Activated CD8-positive, alpha-beta memory T cell treated with anti-CD3 and anti-CD28 coated beads, Interleukin-2, amount 50 U/mL, for 48 hours (primary cell): ENCODE measurements at places on chromosomes 2 and 18.

- no peak for DNase-seq
Measured at GRCh38 chr2:73253901-73254300, 19.8 kb downstream of the CCT7 start.

DNA sequence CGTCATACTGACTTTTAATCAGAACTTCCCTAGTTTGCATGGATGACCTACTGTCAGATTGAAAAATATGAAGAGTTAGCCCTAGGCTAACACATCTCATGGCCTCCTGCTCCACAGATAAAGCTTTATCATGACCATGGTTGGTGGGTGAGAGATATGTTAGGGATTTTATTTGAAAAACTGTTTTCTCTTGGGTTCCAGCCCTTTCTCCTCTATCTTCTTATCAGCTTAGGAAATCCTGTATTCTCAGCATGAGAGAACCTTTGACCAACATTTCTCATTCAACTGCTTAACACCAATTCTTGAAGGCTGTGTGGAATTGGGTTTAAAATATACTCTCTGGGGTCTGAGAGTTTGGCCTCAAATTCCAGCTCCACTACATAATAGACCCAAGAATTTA lies 1407.0 kb upstream of the CELF4 start:
- DNase-seq = no peak

- DNase-seq = no peak
Measured at GRCh38 chr2:45943219-45944044, 292.0 kb downstream of the PRKCE start.

DNA sequence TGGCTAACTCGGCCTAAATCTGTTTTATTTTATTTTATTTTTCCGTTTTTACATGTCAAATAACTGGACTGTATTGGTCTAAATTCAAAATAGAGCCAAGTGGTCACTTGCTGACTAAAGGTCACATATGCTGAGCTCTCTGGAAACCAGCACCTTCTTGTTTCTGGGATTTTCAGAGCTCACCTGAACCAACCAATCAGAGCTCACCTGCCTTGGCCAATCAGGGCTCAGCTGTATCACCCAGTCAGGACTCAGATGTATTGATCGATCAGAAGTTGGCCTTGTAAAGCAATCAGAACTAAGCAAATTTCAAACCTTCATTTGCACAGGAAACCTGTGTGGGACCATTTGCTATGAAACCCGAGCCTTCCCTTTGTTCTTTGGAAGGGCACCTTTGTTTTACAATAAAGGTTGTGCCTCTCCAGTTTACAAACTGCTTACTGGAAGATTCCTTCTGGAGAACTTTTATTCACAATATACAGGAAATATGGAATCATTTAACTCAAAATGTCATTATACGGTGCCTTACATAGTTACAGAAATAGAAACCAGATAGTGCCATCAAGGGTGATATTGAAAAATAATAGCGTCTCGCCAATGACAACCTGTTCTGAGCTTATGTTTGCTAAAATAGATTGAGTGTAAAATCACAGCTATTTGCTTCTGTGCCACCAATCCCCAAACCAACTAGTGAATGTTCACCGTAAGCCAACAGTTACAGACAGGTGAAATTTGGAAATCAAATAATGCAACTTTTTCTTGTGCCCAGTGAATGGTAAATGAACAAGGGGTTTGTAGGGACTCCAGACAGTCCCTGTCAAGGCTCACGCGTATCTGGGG lies 17.3 kb upstream of the PSD4 start:
- DNase-seq = peak; percentile 50

GRCh38 chr2:108565778-108566375 lies 31.6 kb downstream of the LIMS1 start:
- no peak for DNase-seq

DNA sequence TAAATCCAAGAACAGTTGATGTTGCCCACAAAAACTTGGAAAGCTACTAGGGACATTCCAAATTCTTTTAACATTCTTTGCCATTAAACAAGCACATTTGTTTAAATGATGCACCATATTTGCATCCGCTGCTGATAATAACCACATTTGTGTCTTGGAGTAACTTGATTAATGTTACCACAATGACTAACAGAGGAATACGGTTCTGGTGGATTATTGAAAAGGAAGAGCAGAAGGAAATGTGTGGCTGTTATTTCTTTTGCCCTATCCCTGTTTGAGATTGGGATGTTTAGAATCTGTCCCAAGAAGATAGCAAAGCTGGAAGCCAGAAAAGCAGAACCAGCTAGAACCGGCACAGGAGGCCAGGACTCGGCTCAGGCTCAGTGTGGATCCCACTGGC lies 39.2 kb upstream of the RASGRP3 start:
- no peak for DNase-seq

- DNase-seq = no peak
Measured at GRCh38 chr18:10040287-10041011, 126.6 kb downstream of the VAPA start.

GRCh38 chr18:77052297-77052982 lies 80.1 kb downstream of the MBP start:
- DNase-seq = no peak

DNA sequence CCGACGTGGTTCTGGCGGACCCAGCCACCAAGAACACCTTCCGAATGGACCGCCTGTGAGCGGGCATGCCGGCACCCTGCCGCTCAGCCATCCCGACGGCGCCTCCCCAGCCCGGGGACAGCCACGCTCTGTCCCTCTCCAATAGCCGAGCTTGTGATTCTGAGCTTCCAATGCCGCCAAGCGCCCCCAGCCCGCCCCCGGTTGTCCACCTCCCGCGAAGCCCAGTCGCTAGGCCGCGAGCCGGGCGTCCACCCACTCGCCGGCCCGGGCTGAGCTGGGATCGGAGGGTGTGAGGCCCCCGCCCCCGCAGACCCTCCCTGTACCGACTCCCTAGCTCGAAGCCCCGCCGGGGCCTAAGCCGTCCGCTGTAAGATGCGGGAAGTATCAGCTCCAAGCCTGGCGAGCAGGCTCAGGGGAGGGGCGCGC lies 1195.1 kb upstream of the CHAC2 start:
- no peak for DNase-seq

DNA sequence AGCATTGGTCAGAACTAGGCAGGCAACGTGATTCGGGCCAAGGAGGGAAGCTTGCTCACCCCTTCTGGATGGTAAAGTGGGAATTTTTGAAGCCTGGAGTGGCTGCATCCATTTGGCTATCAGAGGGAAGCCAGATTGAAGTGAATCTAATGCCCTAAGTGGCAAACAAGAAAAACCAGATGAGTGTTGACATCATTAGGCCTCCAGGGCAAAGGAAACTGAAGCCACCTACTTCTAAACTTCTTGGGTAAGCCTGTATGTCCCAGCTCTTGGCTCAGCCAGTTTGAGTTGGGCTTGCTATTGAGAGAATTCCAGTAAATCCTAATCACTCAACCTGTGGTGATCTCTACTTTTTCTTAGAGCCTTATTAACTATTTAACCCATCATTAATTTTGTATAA lies 20.9 kb downstream of the SOX11 start:
- DNase-seq = no peak

- DNase-seq = no peak
Measured at GRCh38 chr2:37526323-37526722, 145.1 kb downstream of the CDC42EP3 start.

DNA sequence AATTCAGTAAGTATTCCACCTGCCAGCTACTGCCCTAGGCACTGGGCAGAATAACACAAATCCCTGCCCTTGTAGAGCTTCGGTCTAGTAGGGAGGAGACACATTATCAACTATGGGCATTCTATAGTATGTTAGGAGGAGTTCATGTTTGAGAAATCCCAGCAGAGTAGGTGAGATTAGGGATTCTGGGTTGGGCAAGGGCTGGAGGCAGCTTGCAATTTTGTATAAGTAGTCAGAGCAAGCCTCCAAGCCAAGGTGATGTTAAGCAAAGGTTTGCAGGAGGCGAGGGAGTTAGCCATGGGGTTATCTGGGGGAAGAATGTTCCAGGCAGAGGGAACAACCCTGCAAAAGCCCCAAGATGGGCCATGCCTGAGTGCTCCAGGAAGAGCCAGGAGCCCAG lies 187.9 kb upstream of the HS6ST1 start:
- DNase-seq = no peak

DNA sequence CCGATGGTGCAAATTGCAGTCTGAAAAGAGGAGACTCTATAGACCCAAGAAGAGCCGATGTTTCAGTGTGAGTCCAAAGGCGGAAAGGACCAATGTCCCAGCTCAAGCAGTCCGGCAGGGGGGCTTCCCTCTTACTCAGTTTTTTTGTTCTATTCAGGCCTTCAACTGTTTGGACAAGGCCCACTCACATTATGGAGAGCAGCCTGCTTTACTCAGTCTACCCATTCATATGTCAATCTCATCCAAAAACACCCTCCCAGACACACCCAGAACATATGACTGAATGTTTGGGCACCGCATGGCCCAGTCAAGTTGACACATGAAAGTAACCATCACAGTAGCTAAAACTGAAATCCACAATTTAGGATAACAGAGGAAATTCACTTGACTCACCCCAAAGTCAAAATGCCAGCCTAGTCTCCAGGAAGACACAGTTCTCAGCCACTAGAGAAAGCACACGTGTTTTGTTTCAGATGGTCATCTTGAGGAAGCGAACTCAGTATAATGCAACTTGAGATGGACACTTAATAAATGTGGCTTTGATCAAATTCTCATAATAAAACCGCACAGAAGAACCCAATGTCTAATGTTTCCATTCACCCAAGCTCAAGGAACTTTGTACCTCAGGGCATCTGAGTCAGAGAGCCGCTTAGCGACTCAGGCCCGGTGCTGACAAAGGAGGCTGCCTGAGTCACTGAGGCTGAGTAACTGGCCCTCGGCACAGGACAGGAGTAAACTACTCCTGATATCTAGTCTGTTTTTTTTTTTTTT lies 2.4 kb downstream of the FHL2 start:
- DNase-seq = peak; percentile 70
